CD4-positive, alpha-beta memory T cell (primary cell): ENCODE measurements at places on chromosomes 2 and 18. TPM values are rescaled to one million over a fixed set of nuclear protein-coding genes. Genes with fewer than 3 reads are reported as not detected.

Gene SCN9A
- not detected for total RNA-seq

Gene ABCG8
- total RNA-seq, result not detected

DNA sequence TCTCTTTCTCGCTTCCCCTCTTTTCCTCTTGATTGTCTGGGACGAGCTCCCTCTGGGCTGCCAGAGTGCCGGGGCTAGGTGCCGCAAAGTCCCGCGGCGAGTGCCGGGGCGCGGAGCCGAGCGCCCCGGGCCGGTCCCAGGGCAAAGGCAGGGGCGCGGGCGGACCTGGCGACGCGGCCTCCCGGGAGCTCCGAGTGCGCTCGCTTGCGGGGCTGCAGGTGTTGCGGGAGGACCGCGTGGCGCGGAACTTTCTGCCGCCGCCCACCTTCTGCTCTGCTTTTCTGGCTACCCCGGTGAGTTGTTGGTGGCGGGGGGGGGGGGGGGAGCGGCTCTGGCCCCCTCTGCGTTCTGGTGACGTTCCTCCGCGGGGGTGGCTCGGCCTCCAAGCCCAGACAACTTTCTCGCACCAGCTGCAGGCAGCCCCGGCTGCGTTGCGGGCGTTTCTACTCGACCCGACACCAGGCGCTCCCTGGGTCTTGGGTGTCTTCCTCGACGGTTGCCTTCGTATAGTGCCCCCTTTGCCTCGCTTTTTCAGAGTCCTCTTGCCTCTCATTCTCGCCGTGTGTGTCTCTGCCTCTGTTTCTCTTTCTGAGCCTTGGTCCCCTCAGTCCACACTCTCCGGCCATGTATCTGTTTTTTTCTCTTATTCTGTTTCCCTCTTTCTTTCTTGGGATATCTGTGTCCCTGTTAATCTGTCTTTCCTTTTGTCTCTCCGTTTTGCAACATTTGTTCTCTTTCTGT, 759 bp downstream of the GALNT13 start:
- no peaks in the 10 kb centered on the region for H3K27me3 ChIP-seq
- no peaks in the 10 kb centered on the region for H3K4me1 ChIP-seq
- H3K4me3 ChIP-seq, result no peak overlapping the region
- H3K27ac ChIP-seq, result no peak overlapping the region
- no peak for DNase-seq

GRCh38 chr2:28252311-28252710, 140.3 kb upstream of the FOSL2 start:
- peaks cover 40% of the 10 kb centered on the region for H3K4me1 ChIP-seq
- H3K4me3 ChIP-seq, result peak overlapping the region; percentile 12
- H3K27ac ChIP-seq, result no peak overlapping the region
- no peaks in the 10 kb centered on the region for H3K36me3 ChIP-seq
- DNase-seq, result peak; percentile 24
- H3K27me3 ChIP-seq, result no peaks in the 10 kb centered on the region

DNA sequence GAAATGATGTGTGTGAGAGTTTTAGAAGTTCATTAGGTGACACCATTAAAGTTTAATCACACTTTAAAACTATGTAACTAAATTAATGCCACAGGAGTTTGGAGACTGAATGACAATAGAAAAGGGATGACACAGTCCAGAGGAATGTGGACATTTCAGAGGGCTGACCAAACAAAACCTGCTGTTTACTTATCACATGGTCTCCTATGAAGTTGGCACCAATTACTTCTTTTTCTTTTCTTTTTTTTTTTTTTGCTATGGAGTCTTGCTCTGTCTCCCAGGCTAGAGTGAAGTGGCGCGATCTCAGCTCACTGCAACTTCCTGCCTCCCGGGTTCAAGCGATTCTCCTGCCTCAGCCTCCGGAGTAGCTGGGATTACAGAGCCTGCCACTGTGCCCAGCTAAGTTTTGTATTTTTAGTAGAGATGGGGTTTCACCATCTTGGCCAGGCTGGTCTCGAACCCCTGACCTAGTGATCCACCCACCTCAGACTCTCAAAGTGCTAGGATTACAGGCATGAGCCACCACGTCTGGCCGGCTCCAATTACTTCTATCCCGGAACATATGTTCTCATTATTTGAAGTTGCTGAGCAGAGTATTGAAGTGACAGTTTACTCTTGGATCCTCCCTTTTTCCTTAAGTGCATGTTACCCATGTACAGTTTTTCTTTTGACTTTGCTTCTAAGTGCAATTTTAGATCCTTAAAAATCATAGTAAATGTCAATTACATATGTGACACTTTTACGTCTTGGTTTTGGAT, 4.3 kb downstream of the AGPS start:
- no peak overlapping the region for H3K4me3 ChIP-seq
- H3K27me3 ChIP-seq, result no peaks in the 10 kb centered on the region
- peaks cover 54% of the 10 kb centered on the region for H3K4me1 ChIP-seq

DNA sequence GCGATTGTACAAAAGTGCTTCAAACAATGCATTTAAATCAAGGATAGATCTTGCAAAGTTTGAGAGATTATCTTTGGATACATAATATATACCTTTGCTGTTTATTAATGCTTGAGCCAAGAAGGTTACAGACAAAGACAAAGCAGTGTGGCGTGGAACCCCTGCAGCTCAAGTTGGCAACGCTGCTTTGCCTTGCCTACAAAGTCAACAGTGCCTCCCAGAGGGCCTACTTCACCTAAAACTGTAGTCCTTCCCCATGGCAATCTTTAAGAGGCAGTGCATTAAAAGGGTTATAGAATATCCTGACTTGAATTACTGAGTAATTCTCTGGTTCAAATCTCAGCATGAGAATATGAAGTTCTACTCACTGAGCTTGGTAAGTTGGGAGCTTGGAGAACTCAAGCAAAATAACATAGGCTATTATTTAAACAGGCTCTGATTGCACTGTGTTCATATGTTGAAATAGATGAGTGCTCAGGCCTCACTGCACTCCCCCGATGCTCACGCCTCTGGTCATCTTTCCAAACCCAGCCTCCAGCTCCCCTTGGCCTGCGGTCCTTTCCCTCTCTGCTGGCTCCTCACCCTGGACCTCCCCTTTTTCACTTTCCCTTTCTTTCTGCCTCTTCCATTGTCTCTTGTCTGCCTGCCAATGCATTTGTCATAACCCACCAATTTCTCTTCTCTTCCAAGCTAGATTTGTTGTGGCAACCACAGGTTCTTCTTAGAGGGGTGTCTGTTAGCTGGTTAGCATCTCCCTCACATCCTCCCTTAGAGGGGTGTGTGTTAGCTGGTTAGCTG, 96.5 kb downstream of the MYT1L start:
- no peaks in the 10 kb centered on the region for H3K4me1 ChIP-seq
- H3K4me3 ChIP-seq, result no peak overlapping the region
- H3K27ac ChIP-seq, result no peak overlapping the region
- DNase-seq, result no peak
- H3K27me3 ChIP-seq, result no peaks in the 10 kb centered on the region
- no peaks in the 10 kb centered on the region for H3K36me3 ChIP-seq

DNA sequence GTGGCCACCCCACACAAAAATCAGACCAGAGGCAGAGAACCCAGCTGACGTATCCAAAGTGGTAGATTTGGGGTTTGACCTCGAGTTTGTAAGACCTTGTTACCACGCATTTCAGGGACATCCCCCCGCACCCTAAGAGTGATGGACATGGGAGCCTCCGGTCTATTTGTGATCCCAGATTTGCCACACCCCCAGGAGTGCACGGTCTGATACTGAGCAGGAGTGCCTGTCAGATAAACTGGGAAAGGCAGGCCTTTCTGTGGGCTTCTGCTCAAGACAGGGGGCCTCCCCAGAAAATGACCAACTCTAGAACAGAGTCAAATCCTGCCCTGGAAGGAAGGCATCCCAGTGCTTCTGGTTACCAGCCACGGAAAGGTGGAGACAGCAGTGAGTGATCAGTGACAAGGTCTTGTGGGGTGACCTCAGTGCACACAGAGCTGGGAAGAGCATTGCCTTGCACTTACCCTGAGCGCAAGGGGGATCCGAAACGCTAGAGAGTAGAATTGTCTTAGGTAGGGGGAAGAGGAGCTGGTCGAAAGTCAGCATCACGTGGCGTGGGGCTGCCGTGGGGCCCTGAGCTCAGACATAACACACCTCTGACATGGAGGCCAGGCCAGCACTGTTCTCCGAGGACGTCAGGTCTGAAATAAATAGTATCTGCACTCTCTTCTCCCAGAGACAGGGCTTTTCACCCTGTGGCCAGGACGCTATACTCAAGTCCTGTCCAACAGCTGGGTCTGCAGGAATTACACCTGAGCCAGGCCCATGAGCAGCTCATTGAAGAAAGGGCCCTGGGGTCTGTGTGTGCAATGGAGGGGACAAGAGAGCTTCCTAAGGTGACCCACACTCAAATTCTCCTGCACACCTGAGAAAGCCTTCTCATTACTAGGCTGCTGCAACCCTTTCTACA, 242.4 kb upstream of the SALL3 start:
- H3K27me3 ChIP-seq, result no peaks in the 10 kb centered on the region
- H3K4me3 ChIP-seq, result no peak overlapping the region
- no peaks in the 10 kb centered on the region for H3K36me3 ChIP-seq
- H3K4me1 ChIP-seq, result no peaks in the 10 kb centered on the region

GRCh38 chr2:147663962-147664361, 180.9 kb upstream of the ACVR2A start:
- H3K36me3 ChIP-seq, result no peaks in the 10 kb centered on the region
- H3K4me3 ChIP-seq, result peak overlapping the region; percentile 54
- H3K27ac ChIP-seq, result peak overlapping the region; percentile 57
- H3K27me3 ChIP-seq, result no peaks in the 10 kb centered on the region
- DNase-seq, result no peak

DNA sequence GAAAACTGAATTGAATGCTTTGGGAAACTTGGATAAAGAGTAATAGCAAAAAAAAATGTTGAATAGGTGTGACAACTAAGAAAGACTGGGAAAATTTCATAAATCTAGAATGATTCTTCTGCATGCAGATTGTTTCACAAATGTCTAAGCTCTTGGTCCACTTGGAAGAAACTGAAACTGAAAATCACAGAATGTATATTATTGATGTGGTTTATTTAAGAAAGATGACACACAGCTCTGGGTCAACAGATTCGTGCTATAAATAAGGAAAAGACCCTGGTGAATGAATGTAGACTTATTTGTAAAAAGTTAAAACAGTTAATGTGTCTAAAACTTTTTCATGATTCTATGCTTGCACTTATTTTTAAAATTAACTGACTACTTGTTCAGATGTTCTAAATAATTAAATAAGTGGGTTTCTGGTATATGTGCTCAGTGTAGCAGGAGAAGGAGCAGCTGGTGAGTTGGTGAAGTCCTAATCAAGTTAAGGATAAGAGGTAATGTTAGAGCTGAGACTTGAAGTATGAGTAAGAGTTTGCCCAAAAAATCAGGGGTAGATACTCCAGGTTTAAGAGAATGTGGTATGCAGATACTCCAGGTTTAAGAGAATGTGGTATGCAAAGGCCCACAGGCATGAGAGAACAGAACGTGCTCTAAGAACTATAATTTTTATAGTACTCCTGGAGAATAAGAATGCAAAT, 24.5 kb downstream of the UGP2 start:
- DNase-seq, result no peak
- no peak overlapping the region for H3K27ac ChIP-seq
- peaks cover 8% of the 10 kb centered on the region for H3K36me3 ChIP-seq
- H3K27me3 ChIP-seq, result no peaks in the 10 kb centered on the region
- H3K4me3 ChIP-seq, result no peak overlapping the region
